Adrenal gland (tissue), 19 donors: ENCODE measurements at places on chromosomes 7 and 10. TPM values are rescaled to one million over a fixed set of nuclear protein-coding genes. Genes with fewer than 3 reads are reported as not detected.

CNPY1 gene
- total RNA-seq = not detected

NPFFR1 gene
- 0.11 TPM for total RNA-seq

UTF1 gene
- total RNA-seq = not detected

TMEM229A gene
- total RNA-seq = 0.32 TPM

PILRA gene
- 3.4 TPM for total RNA-seq

TMUB1 gene
- total RNA-seq = 25.4 TPM

TMEM26 gene
- 2.0 TPM for total RNA-seq

AKR1C4 gene
- not detected for total RNA-seq

COL26A1 gene
- 8.5 TPM for total RNA-seq

ANKRD30A gene
- not detected for total RNA-seq

- no peak for DNase-seq
These were observed 1.0 kb upstream of the PLAC9 start for GRCh38 chr10:80131499-80131901.

DNA sequence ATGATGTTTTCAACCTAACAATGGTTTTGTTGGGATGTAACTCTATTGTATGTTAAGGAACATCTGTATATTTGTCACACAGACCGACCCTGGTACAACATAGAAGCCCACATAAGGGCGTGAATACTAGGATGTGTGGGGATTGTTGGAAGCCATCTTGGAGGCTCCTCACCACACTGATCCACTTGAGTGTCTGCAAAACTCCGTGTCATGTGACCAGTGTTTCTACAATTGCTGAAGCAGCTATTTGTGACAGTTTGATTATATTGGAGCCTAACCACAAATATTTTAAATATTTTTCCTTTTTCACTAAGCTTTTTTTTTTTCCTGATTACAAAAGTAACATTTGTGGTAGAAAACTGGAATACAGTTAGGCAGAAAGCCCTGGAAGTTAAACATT is 27.9 kb downstream of the RALA start:
- no peak for DNase-seq

DNA sequence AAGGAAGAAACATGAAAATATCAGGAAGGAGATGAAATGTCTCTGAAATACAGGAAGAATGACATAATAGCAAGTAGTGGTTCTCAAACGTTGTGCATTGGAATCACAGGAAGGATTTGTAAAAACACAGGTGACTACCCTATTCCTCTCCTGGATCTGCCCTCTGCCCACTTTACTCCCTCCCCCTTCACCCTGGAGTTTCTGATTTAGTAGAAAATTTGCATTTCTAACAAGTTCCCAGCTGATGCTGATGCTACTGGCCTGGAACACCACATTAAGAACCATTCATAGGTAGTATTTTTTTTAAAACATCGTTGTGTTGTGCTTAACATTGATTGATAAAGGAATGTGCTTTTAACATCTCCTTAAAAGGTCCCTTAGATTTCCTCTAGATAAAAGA is 130.9 kb downstream of the PHF14 start:
- no peak for DNase-seq

- no peak for DNase-seq
These were observed 65.0 kb upstream of the TES start for GRCh38 chr7:116145245-116145852.

DNA sequence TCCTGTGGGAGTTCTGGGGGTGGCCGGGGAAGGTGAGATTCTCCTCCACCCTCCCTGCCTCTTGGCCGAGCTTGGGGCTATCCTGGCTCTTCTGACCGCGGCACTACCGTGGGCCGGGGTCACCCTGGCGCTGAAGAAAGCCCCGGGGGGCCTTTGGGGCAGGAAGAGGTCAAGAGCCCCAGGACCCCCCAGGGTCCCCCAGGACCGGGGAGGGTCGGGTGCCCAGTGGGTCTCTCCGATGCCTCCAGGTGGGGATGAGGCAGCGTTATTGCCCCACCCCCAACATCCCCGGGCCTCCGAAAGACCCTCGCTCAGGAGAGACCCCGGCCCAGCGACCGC is 439 bp upstream of the KNDC1 start:
- no peak for DNase-seq

DNA sequence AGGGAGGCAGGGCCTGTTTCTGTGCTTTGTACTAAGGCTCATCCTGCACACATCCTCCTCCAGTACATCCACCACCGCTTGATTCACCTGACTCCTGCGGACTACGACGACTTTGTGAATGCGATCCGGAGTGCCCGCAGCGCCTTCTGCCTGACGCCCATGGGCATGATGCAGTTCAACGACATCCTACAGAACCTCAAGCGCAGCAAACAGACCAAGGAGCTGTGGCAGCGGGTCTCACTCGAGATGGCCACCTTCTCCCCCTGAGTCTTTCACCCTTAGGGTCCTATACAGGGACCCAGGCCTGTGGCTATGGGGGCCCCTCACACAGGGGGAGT is 10.2 kb downstream of the NDST2 start:
- no peak for DNase-seq

- DNase-seq = no peak
These were observed 1.4 kb downstream of the ST8SIA6 start for GRCh38 chr10:17453035-17453372.

DNA sequence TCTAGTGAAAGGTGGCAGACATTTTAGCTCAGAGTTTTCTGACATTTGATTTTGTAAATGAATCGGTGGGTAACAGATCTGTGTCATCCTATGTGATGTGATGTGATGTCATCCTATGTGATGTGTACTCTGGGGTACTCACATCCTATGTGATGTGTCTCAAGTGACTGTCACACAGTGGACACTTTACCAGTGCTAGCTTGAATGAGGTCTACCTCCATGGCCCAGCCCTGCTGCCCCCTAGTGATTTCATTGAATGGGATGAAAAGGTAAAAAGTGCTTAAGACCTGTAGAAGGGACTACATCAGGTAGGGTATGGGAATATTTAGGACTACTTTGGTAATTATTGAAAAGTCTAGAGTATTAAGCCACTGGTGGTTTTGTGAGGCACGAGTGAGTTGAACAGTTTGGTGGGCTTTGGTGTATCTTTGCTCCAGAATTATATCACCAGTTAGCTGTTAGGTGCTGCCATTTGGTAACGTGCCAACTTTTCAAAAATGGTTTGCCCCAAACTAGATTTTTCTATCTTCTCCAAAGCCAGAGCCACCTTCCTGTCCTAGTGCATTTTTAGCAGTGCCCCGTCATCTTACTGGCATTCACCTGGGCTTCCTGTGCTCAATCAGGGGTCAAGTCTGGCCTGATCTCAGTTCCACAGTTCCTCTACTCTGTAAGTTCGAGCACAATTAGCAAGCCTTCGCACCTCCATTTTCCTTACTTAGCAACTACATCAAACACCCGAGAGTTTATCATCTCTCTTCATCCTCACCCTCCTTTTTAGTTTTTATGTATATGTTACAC is 9.7 kb downstream of the EIF4H start:
- no peak for DNase-seq

DNA sequence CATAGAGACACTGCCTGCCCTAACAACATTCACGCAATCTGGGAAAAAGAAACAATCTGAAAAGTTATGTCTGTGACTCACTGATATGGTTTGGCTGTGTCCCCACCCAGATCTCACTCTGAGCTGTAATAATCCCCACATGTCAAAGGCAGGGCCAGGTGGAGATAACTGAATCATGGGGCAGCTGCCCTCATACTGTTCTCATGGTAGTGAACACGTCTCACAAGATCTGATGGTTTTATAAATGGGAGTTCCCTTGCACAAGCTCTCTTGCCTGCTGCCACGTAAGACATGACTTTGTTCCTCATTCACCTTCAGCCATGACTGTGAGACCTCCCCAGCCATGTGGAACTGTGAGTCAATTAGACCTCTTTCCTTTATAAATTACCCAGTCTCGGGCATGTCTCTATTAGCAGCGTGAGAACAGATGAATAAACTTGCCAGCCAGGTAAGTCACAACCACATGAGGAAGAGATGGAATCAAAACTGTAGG is 341.5 kb upstream of the AOAH start:
- no peak for DNase-seq

GRCh38 chr7:110061387-110061786 is 1029.5 kb upstream of the LRRN3 start:
- DNase-seq = no peak

DNA sequence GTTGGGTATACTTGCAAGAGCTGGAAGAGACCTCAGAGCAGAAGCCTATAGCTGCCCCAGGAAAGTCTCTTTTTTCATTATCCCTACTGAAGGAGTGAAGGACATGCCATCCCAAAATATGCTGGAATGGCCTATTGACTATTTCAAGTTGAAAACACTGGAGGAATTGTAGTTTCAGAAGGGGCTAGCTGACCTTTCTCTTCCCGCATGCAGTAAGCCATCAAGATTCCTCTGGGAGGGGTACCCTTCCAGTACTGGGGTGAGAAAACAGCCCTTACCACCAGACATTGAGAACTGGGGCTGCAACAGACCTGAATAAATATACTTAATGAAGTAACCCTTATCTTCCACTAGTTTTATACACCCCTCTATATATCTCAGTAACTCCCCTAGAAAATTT is 41.7 kb downstream of the CHCHD3 start:
- no peak for DNase-seq

DNA sequence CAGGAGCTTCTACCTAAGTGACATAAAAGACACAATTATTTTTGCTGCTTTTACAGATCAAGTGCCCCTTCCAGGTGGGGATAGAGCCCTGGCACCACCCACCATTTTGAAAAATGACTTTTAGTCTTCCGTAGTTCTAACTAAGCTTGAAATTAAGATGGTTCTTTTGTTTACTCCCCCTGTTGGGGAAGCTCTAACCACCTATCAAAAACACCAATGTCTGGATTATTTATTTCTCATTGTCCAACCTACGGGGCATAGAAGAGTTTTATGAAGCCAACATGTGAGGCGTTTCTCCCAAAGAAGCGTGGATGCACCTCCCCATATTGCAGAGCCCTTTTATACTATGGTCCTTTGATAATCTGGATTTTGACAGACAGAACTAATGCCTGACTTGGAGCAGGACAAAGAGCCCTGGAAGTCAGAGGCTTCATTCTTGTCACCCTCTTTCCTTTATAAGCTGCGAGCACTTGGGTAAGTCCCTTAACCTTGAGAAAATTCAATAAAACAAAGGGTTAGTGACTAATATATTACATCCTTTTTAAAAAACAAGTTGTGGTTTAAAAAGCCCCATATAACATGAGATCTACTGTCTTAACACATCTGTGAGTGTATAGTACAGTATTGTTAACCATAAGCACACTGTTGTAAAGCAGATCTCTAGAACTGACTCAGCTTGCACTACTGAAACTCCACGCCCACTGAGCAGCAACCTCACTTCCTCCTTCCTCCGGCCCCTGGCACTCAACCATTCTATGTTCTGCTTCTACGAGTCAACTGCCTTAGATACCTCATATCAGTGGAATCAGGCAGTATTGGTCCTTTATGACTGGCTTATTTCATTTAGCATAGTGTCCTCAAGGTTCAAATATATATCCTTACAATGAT is 67.5 kb downstream of the ATXN7L1 start:
- DNase-seq = no peak
